ENCODE measurements at places on chromosomes 3 and 15.
A peak's percentile ranks its signal among the peaks of the same experiment; 100 is the strongest.

DNA sequence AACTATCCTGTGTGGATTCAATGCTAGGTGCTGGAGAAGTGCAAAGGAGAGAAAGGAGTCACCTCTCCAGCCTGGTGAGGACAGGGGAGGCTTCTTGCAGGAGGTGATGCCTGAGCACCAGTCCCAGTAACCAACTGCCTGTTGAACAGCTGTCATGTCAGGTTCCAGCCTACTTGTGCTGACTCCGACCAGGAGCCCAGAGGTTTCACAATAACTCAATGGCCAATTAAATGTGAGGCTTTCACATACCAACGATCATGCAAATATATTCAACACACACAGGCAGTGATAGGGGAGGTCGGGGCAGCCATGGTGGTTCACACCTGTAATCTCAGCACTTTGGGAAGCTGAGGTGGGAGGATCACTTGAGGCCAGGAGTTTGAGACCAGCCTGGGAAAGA, 7.7 kb downstream of the SORD start:
- no peak for DNase-seq

DNA sequence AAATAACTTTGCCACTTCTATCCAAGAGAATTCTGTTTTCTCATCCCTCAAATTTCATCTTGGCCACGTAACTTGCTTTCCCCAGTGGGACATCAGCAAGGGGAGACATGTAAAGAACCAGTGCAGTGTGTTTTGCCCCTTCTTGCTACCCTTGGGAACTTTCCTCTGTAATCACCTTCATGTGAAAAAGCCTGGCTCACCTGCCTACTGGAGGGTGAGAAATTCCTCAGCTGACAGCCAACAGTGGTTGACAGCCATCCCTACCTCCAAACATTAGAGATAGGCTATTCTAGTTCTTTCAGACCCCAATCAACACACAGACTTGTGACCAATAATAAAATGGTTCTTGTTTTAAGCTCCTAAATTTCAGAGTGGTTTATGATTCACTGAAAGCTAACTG, 333.9 kb upstream of the TBC1D5 start:
- no peak for DNase-seq

DNA sequence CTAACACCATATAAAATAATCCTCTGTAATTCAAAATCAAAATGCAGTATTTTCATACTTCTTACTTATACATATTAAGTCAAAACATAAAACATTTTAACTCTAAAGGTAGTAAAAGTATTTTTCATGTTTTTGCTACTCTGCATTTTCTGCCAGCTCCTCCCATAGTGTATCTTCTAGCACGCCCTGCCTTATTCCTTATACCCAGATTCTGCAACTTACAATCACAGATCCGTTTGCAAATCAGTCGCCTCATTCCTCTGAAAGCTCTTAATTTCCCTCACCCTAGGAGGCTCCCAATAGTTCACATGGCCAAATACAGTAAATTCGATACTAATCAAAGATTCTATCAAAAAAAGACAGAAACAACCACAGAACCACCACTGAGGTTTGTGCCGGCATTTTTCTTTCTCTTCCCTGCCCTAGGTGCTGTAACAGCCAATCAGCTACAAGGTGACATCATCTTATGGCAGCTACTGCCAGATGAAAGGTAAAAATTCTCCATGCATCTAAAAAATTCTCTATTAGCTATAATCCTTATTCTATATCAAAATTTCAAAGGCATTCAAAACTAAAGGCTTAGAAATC, 72.9 kb downstream of the CLASP2 start:
- DNase-seq = no peak

GRCh38 chr3:106714400-106714799, 662.8 kb upstream of the CCDC54 start:
- DNase-seq = no peak

DNA sequence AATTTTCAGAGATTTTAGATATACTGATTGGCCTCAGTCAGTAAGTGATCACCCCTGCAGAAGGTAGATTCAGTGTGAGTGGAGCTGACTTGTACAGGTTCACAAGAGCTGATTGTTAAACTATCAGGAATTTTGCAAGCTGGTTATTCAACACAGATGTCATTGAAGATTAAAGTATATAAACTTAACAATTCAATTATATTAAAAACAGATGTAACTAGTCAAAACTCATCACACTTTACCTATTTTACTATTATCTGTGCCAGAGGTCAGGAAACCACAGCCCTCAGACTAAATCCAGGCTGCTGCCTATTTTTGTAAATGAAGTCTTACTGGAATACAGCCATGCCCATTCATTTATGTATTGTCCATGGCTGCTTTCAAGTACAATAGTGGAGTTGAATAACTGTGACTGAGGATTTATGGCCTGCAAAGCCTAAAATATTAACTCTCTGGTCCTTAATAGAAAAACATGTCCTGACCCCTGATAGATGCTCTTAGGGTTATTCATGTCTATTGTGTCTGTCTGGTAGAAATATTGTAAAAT, 429.3 kb upstream of the PDZRN3 start:
- no peak for DNase-seq

GRCh38 chr15:68924866-68925560, 5.3 kb upstream of the SPESP1 start:
- DNase-seq = peak; percentile 43

DNA sequence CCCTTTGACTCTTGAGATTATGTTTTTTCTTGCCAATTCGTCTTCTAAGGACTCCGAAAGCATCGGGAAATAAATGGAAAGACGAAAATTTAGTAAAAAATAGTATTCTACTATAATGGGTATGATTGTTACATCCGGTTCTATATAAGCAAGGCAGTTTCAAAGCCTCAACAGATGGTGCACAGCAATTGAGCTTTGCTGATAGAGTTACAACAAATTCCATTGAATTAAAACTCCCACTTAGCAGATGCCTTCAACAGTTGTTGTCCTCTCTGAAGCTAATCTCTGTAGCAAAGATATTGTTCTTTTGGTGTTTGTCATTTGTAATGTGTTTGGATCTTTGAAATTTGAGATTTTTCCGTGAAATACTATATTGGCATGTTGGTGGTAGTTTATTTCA, 16.1 kb upstream of the GHSR start:
- DNase-seq = no peak

GRCh38 chr3:194058189-194058571, 77.8 kb upstream of the HES1 start:
- no peak for DNase-seq

GRCh38 chr3:153980252-153980590, 141.0 kb upstream of the ARHGEF26 start:
- DNase-seq = no peak

GRCh38 chr15:78450285-78450858, 12.4 kb downstream of the IREB2 start:
- no peak for DNase-seq

- DNase-seq = no peak
Observed at GRCh38 chr3:110343945-110344344, 727.7 kb upstream of the NECTIN3 start.

GRCh38 chr3:57592306-57592705, 4.8 kb downstream of the ARF4 start:
- no peak for DNase-seq

DNA sequence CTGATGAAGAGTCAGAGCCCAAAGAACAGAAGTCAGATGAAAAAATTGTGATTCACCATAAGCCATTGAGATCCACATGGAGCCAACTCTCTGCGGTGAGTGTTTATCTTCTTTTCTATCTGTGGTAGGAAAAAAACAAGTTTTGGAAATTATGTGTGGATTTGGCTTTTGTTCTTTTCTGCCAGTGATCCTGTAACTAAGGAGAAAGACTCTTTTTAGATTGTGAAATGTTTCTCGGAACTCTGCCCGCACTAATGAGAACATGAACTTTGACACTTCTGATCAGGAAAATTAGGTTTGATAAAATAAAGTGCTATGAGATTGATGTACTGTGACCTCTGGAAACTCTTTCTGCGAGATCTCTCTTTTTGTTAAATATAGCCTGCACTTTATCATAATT, 8.4 kb downstream of the ARHGEF26 start:
- no peak for DNase-seq

GRCh38 chr15:89768071-89768500, 8.0 kb upstream of the MESP2 start:
- DNase-seq = no peak

GRCh38 chr3:59464187-59464586, 414.4 kb upstream of the CFAP20DC start:
- no peak for DNase-seq

DNA sequence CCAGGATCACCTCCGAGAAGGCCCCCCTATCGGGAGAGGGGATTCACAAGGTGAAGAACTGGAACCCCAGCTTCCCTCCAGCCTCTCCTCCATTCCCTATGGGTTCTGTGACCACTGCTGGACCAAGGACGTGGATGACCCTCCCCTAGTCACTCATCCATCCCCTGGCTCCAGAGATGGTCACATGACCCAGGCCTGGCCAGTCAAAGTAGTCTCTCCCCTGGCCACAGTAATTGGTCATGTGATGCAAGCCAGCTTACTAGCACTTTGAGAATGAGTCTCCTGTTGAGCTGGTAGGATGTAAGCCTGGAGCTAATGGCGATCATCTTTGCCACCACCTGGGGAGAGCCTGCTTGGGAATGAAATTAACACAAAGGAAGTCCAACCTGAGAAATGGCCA, 3.9 kb downstream of the CAMK1 start:
- DNase-seq = no peak

GRCh38 chr3:196513697-196514349, 1.3 kb downstream of the SMCO1 start:
- DNase-seq = no peak

All from stimulated activated CD8-positive, alpha-beta memory T cell treated with anti-CD3 and anti-CD28 coated beads, Interleukin-15, amount 100 ng/mL, for 48 hours (primary cell).